NCI-H774 (cell line): ENCODE measurements at places on chromosomes 7 and 10.

DNA sequence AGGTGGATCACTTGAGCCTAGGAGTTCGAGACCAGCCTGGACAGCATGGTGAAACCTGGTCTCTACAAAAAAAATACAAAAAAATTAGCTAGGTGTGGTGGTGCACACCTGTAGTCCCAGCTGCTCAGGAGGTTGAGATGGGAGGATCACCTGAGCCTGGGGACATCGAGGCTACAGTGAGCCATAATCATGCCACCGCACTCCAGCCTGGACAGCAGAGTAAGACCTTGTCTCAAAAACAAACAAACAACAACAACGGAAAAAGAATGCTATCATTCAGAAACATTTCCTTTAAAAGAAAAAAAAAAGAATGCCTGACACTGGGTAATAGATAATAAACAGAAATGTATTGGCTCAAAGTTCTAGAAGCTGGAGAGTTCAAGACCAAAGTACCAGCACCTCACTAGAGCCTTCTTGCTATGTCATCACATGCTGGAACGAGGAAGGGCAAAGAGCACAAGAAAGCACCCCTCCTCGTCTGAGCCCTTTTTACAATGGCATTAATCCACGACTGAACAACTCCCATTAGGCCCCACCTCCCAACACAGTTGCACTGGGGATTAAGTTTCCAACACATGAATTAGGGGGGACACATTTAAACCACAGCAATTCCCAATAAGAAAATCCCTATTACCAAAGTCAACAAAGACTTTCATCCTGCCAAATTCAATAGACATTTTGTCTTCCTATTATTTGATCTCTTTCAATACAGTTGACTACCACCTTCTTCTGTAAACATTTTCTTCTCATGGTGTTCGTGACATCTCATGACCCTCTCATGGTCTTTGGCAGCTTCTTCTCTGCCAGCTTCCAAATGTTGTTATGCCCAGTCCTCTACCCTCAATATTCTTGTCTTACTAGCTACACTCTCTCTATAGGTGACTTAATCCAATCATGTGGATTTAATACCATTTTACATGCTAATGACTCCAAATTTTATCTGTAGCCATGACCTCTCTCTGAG, 20.0 kb downstream of the AKR1D1 start:
- no peak for DNase-seq

- DNase-seq: no peak
Observed at GRCh38 chr7:135509589-135509838, 388 bp downstream of the CNOT4 start.

DNA sequence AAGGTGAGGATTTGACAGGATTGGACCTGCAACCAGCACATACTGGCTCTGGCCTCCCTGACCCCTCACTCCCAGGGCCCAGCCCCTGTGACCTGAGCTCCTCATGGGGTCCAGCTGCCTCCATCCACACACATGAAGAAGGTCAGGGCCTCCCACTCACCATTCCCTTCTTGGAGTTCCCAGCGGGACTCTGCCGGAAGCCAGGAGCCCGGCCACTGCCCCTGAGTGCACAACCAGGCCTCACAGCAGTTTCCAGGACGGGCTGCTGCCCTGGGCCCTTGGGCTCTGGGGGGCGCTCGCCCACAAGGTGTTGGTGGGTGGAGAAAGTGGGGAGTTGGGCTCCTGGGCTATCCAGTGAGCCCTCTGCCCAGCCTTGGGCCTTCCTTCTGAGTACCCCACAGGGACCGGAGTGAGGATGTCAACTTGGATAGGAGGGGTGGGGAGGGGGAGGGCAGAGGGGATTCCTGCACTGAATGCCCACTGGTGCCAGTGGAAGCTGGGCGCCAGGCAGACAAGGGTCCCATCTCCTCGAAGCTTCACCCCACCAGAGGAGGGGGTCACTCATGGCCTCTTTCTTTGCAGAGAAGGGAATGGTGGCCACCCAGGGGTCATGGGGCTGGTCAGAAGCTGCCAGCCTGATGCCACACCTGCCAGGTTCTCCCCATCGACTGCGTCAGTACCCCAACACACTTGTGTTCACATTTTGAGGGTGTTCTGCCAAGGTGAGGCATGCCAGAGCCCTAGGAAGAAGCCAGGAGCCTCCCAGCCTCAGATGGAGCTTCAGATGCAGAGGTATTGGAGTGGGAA, 115.3 kb downstream of the PTPN20 start:
- no peak for DNase-seq

GRCh38 chr7:5339955-5340354, 57.2 kb downstream of the SLC29A4 start:
- DNase-seq: no peak
